ENCODE measurements at places on chromosomes 3 and 15.

GRCh38 chr3:36579746-36580145, 184.6 kb downstream of the DCLK3 start:
- no peak for DNase-seq

DNA sequence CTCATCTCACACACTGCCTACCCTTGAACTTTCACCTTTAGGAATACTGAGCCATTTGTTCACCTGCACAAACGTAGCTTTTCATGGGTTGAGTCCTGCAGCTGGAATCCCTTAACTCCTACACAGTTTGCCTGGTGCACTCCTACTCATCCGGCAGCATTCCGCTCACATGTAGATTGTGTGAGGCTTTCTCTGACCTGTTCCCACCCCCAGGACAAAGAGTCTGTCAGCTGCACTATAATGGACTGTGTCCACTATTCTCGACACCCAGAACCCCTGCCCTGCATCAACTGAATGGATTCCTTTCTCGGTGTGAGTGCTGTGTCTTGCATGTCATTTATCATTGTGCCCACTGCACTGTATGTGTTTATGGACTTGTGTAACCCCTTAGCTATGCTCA, 54.9 kb downstream of the EPHB3 start:
- no peak for DNase-seq

DNA sequence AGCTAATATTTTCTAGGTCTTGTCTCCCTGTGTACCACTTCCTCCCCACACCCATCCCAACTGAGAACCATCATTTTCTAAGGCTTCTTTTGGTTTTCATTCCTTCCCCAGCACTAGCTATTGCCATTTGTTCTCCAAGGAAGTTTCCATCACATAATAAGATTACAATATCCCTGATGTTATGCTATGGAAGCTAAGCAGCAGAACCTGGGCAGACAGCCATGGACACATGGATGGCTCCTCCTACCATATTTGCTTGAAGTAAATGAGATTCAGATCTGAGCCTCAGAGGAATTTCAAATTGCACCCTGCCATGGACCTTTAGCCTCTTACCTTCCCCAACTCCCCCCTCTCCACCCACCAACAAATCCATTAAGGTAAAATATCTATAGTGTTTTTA, 31.5 kb downstream of the GASK1A start:
- DNase-seq = no peak

DNA sequence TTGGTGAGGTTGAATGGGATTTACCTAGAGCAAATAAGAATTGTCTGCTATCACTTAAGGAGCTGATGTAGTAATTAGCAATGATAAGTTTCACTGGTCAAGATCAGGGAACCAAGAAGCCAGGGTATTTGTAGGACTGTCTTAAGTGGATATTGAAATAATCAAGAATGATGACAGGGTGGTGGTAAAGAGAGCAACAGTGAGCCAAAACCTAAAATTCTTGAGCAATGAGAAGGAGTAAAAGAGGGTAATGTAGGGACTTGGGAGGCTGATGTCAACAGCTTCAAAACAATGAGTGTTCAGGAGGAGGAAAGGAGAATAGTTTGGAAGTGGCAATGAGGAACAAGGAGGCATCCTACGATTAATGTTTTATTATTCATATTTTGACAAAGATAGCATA, 31.5 kb upstream of the SLC2A2 start:
- no peak for DNase-seq

- DNase-seq = no peak
These were observed 220 bp downstream of the TP63 start for GRCh38 chr3:189631409-189631808.

GRCh38 chr3:30639937-30640336, 33.5 kb downstream of the TGFBR2 start:
- DNase-seq = peak; percentile 40
